GM20000 (cell line): ENCODE measurements at places on chromosomes 2 and 18.

- DNase-seq: no peak
Measured at GRCh38 chr2:100730290-100730868, 89.6 kb upstream of the NPAS2 start.

- no peak for DNase-seq
Measured at GRCh38 chr18:43389163-43389562, 111.9 kb upstream of the SYT4 start.

DNA sequence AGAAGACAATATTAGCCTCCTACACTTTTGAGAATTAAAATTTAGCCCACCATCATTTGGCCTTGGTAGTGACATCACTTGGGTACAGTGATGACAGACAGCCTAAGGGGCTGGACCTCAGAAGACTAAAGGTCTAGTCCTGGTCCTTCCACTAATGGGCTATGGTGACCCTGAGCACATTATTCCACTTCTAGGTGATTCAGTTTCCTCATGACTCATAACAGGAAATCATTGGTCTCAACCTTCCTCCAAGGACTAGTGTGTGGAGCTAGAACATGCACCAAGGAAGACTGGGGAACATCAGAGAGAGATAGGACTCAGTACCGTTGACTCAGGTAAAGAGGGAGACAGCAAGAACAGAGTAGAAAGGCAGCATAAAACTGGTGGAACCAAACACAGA lies 64.0 kb downstream of the TFCP2L1 start:
- DNase-seq: no peak

DNA sequence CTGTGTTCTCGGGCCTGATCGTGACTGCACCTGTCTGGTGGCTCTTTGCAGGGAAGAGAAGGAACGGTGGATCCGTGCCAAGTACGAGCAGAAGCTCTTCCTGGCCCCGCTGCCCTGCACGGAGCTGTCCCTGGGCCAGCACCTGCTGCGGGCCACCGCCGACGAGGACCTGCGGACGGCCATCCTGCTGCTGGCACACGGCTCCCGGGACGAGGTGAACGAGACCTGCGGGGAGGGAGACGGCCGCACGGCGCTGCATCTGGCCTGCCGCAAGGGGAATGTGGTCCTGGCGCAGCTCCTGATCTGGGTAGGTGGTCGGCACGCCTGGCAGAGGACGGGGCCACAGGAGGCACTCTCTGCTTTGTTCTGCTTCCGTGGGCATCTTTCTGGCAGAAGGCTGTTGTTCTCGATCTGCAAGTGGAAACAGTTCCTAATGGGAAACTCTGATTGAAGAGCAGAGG lies 48.0 kb downstream of the GBX2 start:
- no peak for DNase-seq

DNA sequence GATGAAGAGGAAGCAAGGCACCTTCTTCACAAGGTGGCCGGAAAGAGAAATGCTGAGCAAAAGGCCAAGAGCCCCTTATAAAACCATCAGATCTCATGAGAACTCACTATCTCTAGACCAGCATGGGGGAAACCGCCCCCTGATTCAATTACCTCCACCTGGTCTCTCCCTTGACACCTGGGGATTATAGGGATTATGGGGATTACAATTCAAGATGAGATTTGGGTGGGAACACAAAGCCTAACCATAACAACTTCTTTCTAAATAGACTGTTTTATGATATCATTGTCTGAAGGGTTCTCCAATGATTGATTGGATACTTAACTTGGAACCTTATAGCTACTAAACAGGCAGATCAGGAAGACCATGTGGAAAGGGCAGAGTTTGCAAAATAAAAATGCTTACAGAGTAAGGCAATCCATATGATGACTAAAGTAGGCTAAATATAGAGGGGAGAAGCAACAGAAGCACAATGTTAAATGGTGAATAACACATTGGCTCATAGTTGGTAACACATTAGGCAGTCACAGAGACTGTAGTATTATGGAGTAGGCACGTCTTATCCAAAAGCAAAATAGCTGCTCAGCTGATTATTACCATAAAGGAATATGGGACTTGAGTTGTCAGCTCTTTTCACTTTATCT lies 179.0 kb downstream of the BARD1 start:
- DNase-seq: no peak

- DNase-seq: no peak
Measured at GRCh38 chr2:233689501-233689900, 3.2 kb upstream of the UGT1A6 start.

- no peak for DNase-seq
Measured at GRCh38 chr2:98473995-98474780, 29.5 kb downstream of the INPP4A start.

GRCh38 chr2:140108706-140109475 lies 1328.7 kb upstream of the NXPH2 start:
- DNase-seq: no peak

DNA sequence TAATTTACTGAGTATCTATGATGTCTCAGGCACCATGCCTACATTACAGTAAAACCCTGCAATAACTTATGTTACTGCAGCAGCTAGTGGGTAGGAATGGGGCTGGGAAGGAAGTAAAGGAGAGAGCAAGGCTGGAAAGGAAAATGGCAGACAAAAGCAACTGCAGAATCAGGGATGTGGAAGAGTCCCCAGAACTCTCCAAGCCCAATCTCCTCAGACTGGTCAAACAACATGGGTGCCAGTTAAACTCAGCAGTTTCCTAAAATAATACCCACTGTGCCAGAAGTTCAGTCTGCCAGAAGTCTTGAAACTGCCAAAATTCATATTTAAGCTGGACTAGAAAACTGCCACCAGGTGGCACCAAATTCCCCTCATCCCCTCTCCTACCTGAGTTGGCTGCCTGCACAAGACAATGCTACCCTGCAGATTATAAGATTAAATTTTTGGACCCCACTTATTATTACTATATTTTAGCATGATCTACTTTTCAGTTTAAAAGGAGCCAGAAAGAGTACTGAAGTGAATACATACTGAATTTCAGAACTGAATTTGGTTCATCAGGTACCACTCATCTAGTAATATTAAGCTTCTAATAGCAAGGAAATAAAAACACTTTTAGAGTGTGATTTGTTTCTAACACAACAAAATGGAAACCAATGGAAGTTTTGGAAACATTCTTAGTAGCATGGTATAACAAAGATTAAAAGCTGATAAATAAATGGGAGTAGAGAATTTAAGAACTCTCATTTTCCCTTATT lies 86.8 kb upstream of the DNER start:
- DNase-seq: peak; percentile 53
